ENCODE measurements at places on chromosomes 2 and 18.

GRCh38 chr2:7016601-7017211 is 99.5 kb downstream of the RNF144A start:
- no peak for DNase-seq

DNA sequence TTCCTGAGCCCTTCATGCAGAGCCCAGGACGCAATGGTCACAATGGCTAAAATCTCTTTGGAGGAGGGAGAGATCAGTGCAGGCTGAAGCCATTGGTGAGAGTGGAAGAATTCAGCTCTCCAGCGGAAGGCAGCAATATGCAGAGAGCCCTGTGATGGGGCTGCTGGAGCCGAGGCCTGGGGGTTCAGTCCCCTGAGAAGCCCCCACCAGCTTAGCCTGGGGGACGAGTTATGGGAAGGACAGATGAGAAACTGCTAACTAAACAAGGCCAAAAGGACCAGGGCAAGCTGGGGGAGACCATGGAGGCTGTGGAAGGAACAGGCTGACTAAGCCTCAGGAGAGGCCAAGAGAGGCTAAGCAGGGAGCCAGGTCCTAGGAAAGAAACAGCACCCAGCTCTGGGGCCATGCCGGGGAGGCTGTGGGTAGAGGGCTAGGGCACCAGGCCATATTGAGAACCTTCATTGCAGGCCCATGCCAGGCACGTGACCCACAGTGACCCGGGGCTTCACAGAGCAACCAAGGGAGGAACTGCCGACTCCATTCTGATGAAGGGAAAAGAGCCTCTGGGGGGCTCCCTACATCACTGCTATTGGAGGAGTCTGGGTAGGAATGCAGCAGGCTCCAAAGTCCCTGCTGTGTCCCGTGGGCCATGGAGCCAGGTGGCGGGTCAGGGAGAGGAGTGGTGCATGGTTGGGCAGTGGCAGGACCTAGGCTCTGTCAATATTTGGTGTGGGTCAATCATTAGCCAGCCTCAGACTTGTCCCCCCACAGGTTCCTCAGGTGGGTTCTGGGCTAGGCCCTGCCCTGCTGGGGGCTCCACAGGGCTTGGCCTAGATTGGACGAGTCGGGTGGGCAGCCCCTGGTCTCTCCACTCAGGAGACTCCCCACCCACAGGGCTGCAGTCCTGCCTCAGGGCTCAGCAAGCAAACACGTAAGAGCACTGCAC is 19.8 kb downstream of the PROC start:
- DNase-seq, result no peak

- DNase-seq, result no peak
These were observed 101.3 kb downstream of the ANKRD44 start for GRCh38 chr2:197209246-197209645.

- DNase-seq, result peak; percentile 23
These were observed 84.0 kb downstream of the HDAC4 start for GRCh38 chr2:239316562-239317465.

GRCh38 chr2:157192445-157193423 is 64.8 kb upstream of the GALNT5 start:
- DNase-seq, result no peak

DNA sequence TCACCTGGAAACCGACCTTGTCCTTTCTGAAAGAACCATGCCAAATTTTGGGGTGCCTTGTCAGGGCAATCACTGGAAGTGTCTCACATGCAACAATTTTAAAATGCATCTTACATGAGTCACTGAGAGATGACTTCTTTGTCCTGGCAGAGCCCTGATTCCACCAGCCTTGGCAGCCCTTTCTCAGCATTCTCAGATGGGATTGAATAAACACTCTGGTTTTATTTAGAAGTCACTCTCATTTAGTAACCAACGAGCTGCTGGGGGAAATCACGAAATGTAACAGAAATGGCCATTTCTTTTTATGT is 3.8 kb upstream of the ATP8B1 start:
- DNase-seq, result no peak

- no peak for DNase-seq
These were observed 33.7 kb downstream of the EMILIN2 start for GRCh38 chr18:2880473-2880872.
